ENCODE measurements at places on chromosomes 2 and 18.
A peak's percentile ranks its signal among the peaks of the same experiment; 100 is the strongest.

DNA sequence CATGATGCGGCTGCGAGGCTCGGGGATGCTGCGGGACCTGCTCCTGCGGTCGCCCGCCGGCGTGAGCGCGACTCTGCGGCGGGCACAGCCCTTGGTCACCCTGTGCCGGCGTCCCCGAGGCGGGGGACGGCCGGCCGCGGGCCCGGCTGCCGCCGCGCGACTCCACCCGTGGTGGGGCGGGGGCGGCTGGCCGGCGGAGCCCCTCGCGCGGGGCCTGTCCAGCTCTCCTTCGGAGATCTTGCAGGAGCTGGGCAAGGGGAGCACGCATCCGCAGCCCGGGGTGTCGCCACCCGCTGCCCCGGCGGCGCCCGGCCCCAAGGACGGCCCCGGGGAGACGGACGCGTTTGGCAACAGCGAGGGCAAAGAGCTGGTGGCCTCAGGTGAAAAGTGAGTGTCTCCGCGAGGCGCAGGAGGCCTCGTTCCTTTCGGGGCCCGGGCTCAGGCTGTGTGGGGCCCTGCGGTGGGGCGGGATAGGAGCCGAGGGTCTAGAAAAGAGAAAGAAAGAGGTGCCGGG is 520 bp downstream of the GLS start:
- no peak for DNase-seq

- DNase-seq: no peak
Observed at GRCh38 chr2:51218047-51218446, 186.1 kb upstream of the NRXN1 start.

- no peak for DNase-seq
Observed at GRCh38 chr2:204849892-204850291, 304.6 kb downstream of the PARD3B start.

DNA sequence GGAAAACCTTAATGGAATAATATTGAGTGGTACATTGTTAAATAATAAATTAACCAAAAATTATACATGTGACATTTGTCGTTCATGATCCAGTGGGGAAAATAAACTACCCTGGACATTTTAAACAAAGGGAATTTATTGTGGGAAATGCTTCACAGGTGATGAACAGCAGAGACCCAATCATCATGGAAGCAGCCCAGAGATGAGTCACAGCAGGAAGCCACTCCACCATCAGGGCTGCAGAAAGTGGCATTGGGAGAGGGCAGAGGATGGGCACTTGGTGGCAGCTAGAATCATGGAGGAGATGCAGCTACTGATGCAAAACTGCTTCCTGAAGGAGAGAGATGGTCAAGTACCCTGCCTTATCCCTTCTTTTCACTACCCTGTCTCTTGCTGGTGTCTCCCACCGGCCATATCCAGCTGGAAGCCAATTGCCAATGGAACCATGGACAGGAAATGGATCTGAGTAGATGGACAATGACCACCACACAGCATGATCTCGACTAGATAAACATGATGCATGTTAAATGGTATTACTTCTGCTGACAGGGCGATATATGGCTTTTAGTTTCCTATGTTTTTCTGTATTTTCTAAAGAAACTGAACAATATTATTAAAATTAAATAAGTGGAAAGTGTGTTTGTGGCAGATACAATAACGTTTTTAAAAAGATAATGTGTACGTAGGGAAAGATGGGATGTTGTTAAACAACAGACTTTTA is 139.8 kb downstream of the RPIA start:
- no peak for DNase-seq

- peak; percentile 3 for DNase-seq
Observed at GRCh38 chr2:172735582-172736423, at the start of gene RAPGEF4. TSS of gene RAPGEF4 (plus strand) at chr2:172735845. CDS start at chr2:172735984, 139 bp downstream.

DNA sequence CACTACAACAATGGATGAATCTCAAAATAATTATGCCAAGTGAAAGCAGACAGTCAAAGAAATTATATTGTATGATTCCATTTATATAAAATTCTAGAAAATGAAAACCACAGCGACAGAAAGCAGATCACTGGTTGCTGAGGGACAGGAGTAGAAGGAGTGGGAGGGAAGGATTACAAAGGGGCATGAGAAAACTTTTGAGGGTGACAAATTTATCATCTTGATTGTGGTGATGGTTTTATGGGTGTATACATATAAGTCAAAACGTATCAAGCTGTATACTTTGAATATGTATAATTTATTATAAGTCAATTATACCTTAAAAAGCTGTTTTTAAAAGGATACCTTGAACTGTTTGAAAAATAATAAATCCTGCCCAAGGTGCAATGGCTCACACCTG is 27.7 kb downstream of the ATF2 start:
- no peak for DNase-seq
